ENCODE measurements at places on chromosomes 4 and X.

- no peak for DNase-seq
These were observed 133.3 kb downstream of the CPZ start for GRCh38 chr4:8725845-8726244.

DNA sequence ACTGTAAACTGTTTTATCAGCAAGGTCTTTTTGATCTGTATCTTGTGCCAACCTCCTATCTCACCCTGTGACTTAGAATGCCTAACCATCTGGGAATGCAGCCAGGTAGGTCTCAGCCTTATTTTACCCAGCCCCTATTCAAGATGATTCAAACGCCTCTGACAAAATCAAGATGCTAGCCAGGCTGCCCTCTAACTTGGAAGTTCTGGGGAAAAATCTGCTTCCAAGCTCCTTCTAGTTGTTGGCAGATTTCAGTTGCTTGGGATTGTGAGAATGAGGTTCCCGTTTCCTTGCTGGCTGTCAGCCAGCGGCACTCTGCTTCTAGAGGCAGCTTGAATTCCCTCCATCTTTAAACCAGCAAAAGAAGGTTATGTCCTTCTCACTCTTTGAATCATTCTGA is 34.7 kb downstream of the LUZP4 start:
- no peak for DNase-seq

GRCh38 chrX:37060999-37061398 is 52.8 kb downstream of the FAM47C start:
- no peak for DNase-seq

GRCh38 chrX:12058087-12058486 is 80.2 kb upstream of the FRMPD4 start:
- no peak for DNase-seq

DNA sequence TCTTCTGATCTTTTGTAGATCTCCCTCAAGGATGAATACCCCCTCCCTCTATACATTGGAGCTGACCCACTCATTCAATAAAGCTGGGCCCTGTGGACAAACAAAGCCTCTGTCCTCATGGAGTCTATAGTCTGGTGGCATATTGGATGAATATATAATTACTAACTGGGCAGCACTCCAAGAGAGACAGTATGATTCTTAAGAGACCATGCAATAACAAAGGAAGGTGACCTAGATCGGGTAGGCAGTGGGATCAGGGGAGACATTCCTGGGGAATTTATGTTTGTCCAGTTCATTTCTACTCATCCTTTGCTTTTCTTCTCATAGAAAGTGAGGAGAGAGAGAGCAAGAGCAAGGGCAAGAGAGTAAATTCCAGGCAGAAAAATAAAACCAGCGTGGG is 23.5 kb upstream of the CXCL13 start:
- DNase-seq: no peak

DNA sequence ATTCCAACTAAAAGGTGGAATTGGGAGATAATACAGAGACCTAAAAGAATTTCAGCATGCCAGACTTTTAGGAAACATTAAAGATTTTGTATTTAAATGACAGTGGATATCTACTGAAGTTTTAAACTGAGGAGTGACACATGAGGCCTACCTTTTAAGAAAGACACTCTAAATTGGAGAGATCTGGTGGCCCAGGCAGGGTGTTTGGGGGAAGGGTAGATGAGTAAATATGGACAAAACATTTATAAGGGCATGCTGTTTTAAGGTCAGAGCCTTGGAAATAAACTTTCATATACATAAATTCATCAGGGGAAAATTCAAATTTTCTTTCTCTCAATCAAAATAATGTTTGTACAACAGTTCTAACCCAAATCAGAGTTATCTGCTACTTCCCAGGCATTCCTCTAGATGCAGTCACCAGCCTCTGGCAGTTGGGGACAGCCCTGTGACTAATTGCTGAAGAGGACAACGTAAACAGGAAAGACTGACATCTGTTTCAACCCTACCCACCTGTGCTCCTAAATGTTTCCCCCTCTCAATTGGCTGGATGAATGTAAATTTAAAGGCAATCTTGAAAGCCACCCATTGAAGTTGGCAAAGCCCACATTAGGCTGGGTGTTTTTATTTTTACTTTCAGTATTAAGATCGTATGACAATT is 1646.9 kb upstream of the ADGRL3 start:
- DNase-seq: no peak

DNA sequence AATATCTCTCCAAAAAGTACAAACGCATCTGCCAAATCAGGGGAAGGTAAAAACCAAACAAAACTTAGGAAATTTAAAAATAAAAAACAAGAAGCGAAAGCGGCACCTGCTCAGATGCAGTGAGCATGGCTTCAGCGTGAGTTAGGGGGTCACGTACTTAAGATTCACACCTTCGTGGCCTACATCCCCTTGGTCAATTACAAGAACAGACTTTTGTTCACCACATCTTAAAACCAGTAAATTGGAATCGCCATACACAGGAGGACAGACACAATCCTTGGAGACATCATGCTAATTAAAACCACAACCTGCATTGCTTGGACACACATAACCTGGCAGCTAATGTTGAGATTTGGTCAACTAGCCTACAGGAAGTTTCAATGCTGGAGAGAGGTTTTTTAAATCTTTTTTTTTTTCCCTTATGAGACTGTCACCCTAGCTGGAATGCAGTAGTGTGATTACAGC is 12.5 kb upstream of the SEL1L3 start:
- DNase-seq: no peak

DNA sequence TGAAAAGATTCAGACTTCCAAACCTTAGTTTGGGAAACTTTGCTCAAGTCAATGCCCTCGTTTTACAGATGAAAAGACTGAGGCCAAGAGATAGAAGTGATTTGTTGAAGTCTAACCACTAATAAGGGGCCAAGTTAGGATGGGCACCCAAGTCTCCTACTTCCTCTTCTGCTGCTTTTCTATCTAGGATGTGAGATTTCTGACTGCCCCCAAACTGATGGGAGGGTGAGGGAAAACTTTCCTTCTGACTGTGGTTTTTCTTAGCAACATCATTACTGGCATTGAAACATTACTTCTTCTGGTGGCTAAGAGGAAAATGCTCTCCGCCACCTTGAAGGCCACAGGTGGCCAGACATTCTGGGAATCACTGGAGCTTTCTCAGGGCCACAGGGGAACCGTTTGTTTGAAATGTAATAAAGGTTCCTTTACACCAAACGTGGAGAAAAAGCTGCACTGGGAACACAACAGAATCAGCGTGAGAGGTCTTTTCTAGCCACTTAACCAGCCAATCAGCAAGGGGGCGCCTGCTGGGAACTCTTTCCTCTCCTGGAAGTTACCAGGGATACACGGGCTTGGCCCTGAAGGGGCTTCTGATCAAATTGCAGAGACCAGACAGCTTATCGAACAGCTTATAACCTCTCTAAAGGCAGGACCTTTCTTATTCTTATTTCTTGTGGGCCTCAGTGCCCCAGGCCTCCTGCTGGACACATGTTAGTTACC is 115.9 kb upstream of the TEX13D start:
- no peak for DNase-seq

- no peak for DNase-seq
These were observed 37.2 kb downstream of the PCDH7 start for GRCh38 chr4:30757357-30757756.

DNA sequence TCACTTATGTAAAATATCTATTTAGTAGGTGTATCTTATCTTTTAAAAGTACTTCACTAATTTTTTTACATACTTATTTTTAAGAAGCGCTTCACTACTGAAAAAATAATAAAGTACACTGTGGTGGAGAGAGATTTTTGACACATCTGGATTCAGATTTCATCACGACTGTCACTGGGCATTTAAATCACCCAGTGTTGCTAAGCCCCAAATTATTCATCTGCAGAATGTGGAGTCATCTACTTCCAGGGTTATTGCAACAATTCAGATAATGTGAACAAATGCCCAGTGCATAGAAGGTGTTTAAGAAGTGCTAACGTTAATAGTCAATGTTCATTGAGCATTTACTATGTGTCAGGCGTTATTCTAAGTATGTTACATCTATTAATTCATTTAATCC is 41.8 kb downstream of the AASDH start:
- DNase-seq: no peak

DNA sequence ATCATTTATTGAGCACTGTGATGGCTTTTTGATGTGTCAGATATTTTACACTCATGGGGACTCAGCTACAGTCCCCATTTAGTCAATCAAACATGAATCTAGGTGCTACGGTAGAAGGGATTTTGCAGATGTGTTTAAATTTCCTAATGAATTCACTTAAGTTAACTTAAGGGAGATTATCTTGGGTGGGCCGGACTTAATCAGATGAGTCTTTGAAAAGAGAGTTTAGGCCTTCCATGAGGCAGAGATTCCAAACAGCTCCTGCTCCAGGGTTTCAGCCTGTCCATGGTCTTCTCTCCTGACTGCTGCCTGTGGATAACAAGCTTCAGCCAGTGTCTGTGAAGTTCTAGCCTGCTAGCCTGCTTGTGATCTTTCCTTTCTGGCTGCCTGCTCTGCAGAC is 202.4 kb downstream of the IDS start:
- no peak for DNase-seq

DNA sequence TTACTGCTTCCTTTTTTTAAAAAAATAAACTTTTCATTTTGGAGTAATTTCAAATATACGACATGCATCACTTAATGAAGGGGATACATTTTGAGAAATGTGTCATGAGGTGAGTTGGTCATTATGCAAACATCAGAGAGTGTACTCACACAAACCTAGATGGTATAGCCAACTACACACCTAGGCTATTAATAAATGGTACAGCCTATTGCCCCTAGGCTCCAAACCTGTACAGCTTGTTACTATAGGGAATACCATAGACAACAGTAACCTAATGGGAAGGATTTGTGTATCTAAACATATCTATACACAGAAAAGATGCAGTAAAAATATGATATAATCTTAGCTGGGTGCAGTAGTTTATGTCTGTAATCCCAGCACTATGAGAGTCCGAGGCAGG is 29.1 kb downstream of the SETD7 start:
- no peak for DNase-seq

GRCh38 chr4:144579411-144580030 is 66.4 kb upstream of the HHIP start:
- no peak for DNase-seq

DNA sequence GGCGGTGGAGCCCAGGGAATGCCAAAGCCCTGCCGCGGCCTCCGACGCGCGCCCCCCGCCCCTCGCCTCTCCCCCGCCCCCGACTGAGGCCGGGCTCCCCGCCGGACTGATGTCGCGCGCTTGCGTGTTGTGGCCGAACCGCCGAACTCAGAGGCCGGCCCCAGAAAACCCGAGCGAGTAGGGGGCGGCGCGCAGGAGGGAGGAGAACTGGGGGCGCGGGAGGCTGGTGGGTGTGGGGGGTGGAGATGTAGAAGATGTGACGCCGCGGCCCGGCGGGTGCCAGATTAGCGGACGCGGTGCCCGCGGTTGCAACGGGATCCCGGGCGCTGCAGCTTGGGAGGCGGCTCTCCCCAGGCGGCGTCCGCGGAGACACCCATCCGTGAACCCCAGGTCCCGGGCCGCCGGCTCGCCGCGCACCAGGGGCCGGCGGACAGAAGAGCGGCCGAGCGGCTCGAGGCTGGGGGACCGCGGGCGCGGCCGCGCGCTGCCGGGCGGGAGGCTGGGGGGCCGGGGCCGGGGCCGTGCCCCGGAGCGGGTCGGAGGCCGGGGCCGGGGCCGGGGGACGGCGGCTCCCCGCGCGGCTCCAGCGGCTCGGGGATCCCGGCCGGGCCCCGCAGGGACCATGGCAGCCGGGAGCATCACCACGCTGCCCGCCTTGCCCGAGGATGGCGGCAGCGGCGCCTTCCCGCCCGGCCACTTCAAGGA is at the start of gene FGF2:
Gene FGF2, plus strand, starts transcription at position 279 of the 705 bp plus-strand sequence. Its CDS starts 344 bp downstream, at position 623.
- no peak for DNase-seq

DNA sequence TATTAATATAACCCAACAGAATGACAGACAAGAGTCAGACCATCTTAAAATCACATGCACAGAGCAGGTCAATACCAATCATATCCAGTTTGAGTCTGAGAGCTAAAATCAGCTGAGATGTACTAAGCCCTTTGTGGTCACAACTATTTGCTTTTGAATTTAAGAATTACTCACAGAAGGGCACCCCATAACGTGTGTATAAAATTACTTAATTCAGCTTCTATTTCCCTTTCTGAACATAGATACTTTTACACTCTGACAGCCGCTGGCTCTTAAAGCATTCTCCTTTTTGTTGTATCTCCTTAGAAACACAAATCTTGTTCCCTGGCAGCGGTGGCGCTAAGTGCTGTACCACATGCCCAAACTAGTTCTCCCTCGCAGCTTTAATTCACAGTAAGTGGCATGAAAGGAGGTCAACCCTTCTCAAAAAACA is 14.8 kb upstream of the PPARGC1A start:
- no peak for DNase-seq

DNA sequence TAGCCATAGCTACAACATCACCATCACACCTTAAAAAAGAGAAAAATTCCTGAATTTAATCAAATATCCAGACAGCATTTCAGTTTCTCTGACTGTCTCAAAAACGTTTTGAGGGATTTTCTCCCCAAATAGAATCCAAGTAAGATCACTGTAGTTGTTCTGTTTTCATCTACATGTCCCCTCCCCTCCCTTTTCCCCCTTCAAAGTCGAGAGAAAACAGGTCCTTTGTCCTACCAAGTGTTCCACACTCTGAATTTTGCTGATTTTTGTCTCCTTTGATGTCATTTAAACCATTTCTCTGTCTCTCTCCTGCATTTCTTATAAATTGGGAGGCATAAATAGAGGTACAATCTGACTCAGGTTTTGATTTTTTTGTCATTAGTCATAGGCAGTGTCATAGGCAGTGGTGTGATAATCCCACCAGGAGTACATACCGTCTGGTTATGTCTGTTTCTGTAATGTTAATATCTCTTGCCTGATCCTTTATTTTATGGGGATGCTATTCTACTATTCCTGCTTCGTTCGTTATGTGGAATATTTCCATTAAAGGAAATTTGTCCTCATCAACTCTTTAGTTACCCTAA is 348.6 kb downstream of the PTTG2 start:
- DNase-seq: no peak

- DNase-seq: no peak
These were observed 16.1 kb upstream of the PDGFRA start for GRCh38 chr4:54213001-54213400.

GRCh38 chr4:111988514-111988913 is 156.7 kb upstream of the FAM241A start:
- DNase-seq: no peak

DNA sequence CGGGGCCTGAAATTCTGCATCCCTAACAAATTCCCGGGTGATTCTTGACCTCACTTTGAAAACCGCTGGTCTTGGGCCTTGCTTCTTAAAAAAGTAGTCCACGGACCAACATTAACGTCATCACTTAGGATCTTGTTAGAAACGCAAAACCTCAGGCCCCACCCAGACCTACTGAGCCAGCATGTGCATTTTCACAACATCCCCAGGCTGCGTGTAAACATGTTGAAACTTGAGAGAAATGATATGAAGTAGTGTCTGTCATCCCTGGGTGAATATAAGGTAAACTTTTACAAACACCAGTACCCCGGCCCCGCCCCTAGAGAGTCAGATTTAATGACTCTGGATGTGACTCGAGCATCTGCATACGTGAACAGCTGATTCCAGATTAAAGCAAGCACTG is 33.7 kb downstream of the SORBS2 start:
- no peak for DNase-seq

DNA sequence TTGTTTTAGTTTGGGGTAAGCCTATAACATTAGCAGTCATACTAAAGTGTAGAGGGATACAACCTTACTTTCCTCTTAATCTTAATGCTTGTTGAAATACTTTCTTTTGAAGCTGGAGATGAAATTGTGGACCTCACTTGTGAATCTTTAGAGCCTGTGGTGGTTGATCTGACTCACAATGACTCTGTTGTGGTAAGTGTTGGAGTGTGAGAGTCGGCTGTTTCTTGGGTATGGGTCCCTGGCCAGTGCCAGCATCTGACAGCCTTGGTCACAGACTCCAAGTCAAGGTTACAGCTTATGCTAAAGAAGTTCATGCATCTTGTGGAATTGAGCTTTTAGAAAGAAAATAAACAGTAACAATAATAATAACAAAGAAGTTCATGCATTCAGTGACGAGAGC is 31.6 kb downstream of the RNF4 start:
- DNase-seq: no peak

All from NCI-H774 (cell line).